Amniotic epithelial cell (primary cell): ENCODE measurements at places on chromosomes 7 and 10.

GRCh38 chr7:139702811-139703486, 74.8 kb downstream of the HIPK2 start:
- no peak for DNase-seq

DNA sequence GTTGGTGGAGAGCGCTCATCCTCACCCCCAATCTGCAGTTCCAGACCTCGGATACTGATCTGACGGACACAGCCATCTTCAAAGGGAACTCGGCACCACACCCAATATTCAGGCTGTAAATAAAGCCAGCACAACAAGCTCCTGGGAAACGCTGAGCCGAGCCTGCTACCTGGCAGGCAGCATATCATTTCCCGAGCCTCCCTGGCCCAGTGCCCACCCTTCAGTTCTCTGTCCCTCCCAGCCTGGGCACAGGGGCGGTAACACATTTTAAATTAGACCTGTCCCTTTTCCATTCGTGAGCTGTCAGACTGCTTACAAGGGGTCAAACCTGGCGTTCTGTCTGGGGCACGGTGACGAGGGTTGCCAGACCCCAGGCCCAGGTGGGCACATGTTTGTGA, 250.5 kb downstream of the ARHGAP12 start:
- DNase-seq: no peak

DNA sequence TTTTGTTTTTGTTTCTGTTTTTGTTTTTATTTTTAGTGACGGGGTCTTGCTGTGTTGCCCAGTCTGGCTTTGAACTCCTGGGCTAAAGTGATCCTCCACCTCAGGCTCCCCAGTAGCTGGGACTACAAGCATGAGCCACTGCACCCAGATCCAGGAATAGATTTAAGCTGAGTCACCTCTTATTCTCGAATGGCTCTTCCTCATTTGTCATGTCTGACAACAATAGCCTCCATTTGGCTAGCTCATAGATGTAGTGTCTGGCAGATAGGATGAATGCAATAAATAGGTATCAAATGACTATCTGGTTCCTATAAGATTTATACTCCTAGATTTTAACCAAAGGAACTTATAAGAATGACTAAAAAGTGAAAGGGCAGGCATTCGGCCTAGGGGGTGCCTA, 172.9 kb downstream of the TMEM26 start:
- peak; percentile 58 for DNase-seq

GRCh38 chr10:61271127-61271780, 181.9 kb downstream of the TMEM26 start:
- peak; percentile 83 for DNase-seq

DNA sequence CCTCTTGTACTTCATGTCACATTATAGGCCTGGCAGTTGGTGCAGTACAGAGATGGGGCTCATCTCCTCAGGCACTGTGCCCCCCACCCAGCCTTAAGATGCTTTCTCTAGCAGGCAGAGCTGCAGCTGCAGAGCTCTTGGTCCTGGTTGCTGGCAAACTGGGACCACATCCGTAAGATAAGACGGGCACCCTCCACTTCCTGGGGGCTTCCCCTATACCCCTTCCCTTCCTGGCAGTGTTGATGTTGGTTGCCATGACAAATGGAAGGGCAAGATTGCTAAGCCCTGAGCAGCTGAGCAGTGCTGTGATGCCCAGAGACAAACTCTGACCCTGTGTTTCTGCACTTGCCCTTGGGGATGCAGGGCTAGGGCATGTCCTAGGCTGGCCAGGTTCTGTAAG, 103.4 kb upstream of the ANLN start:
- DNase-seq: no peak

- no peak for DNase-seq
Measured at GRCh38 chr7:2723138-2723850, 35.3 kb downstream of the AMZ1 start.

GRCh38 chr7:134009314-134010110, 117.6 kb upstream of the LRGUK start:
- DNase-seq: no peak

- DNase-seq: no peak
Measured at GRCh38 chr7:117083648-117084047, 130.3 kb downstream of the ST7 start.

GRCh38 chr7:144408121-144408520, 4.6 kb upstream of the NOBOX start:
- peak; percentile 29 for DNase-seq

DNA sequence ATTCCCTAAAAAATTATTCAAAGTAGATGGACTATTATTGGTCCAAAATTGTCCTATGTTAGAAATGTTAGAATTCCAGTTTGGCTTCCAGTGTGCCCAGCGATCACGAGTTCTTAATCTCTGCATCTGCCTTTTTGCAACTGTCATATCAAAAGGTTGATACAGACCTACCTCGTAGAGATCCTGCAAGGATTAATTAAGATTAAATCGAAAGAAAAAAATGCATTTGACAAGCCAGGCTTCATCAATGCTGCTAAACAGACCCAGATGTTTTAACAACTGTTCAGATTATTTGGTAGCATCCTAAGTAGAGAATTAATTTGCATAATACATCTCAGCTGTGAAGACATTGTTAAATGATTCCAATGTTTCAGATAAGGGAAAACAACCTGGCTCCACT, 336.5 kb downstream of the CRPPA start:
- DNase-seq: no peak

DNA sequence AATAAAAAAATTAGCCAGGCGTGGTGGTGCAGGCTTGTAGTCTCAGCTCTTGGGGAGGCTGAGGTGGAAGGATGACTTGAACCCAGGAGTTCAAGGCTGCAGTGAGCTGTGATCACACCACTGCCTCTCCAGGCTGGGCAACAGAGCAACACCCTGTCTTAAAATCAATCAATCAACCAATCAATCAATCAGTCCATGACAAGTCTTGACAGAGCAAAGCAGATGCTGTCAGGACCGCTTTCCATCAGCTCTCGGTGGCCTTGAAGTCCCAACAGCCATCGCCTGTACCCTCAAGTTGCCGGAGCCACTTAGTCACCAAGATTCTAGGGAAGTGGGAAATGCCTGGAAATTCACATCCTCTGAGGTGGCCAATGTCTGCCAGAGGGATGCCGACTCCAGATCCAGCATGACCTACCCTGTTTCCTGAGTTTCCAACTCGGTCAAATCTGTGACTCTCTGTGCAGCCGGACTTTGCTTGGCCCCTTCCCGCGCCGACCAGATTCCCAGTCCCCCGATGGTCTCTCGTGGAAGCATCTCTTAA, 871 bp upstream of the CCL24 start:
- DNase-seq: no peak

DNA sequence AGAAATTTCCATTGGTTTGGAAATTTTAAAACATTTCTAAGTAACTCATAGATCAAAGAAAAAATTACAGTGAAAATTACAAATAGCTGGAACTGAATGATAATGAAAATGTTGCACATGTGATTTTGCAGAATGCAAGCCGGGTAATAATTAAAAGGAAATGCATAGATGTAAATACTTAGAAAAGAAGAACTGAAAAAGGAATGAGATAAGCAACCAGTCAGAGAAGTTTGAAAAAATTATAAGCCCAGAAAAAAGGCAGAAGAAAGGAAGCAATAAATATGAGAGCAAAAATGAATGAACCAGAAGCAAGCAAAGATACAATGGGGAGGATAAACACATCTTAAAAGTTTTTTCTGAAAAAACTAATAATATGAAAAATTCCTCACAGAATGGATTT, 3.2 kb upstream of the TMEM273 start:
- DNase-seq: no peak

- DNase-seq: no peak
Measured at GRCh38 chr10:13946209-13946460, 359.4 kb downstream of the PRPF18 start.

- DNase-seq: no peak
Measured at GRCh38 chr7:10930551-10930950, 43.1 kb upstream of the PHF14 start.

GRCh38 chr7:16914771-16915170, 33.0 kb upstream of the AGR3 start:
- no peak for DNase-seq

- peak; percentile 90 for DNase-seq
Measured at GRCh38 chr7:55477781-55478374, 94.4 kb downstream of the VOPP1 start.

- DNase-seq: peak; percentile 6
Measured at GRCh38 chr10:100653957-100654781, 91.2 kb upstream of the PAX2 start.

DNA sequence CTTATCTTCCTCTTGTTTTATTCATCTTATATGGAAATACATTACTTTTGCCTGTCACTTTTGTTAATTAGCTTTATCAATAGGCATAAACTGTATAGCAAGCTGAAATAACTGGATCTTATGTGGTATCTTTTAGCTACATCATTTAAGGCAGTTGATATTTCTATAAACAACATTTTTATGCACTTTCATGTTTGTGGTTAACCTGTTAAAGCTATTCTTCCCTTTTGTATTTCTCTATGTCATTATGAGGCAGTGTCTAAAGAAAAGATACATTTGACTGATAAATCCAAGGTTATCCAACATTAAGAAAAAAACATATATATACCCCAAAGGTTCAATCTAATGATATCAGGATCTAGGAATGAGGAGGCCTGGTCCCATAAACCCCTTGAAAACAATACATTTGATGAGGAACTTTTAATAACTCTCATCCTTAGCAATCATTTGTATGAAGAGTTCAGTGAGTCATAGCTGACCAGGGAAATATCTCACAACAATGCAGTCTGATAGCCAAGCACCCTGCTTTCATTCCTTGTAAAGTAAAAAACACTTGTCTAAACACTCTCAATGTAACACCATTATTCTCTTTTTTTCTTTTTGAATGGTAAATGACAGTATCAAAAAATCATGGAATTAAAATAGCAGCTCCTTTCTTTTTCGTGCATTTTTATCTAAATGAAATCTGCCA, 300.9 kb downstream of the NEBL start:
- DNase-seq: peak; percentile 59

GRCh38 chr10:59382831-59383295, 20.5 kb upstream of the FAM13C start:
- DNase-seq: peak; percentile 77

DNA sequence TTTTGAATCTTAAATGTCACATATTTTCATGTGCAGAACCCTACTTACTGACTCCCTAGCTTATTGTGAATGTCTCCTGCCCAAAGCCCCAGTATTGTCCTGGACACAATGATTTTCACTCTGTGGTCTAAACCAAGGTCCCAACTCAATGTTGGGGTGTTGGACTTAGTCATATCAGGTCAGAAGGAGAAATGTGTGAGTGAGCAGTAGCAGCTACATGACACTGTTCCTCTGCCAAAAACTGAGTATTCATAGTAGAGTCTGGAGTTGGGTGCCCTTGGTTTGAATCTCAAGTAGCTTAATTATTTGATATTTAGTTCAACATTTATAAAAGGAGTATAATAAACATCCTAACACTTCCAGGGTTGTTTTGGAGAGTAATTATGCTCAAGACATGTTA, 141.0 kb downstream of the CHRM2 start:
- DNase-seq: no peak

DNA sequence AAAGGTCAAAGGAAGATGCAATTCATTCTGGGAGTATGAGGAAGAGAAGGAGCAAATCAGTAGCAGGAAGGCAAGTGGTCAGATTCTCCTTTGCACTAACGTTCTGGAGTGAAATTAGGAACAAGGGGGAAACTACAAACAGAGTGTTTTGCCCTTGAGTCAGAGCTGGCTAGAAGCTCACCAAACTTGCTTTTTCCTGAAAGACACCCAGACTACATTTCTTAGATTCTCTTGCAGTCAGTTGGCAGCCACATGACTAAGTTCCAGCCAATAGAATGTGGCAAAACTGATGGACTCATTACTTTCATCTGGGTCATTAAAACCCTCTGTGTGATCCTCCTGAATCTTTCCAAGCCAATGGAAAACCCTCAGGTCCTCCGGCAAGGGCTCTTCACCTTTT, 18.6 kb upstream of the DLX5 start:
- no peak for DNase-seq

- DNase-seq: peak; percentile 37
Measured at GRCh38 chr7:114530057-114530611, 115.5 kb downstream of the FOXP2 start.

DNA sequence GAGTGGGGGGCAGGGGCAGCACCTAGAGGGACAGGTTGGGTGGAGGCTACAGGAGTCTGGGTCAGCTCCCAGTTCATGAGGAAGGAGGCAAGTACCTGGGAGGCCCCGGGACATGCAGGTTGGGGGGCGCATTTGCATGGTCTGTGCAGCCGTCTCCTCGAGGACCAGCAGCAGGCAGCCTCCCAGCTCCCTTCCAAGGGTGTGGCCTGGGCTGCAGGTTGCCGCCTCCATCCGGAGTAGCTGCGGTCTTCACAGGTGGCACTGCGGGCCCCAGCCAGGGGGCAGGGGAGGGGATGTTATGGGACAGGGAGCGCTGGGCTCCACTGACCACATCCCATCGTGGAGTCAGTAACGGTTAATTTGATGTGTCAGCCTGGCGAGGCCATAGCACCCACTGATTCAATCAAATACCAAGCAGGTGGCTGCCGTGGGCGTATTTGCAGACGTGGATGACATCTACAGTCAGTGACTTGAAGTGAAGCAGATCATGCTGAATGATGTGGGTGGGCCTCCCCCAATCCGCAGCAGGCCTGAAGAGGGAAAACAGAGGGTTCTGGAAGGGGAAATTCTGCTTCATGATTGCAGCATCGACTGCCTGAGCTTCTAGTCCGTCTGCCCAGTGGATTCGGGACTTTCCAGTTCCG, 81.6 kb downstream of the PRKAG2 start:
- DNase-seq: peak; percentile 25

GRCh38 chr7:70040970-70041766, 442.9 kb downstream of the AUTS2 start:
- no peak for DNase-seq

GRCh38 chr10:1195828-1196227, 139.6 kb downstream of the WDR37 start:
- no peak for DNase-seq

- peak; percentile 83 for DNase-seq
Measured at GRCh38 chr7:111113263-111114017, 22.5 kb downstream of the LRRN3 start.

DNA sequence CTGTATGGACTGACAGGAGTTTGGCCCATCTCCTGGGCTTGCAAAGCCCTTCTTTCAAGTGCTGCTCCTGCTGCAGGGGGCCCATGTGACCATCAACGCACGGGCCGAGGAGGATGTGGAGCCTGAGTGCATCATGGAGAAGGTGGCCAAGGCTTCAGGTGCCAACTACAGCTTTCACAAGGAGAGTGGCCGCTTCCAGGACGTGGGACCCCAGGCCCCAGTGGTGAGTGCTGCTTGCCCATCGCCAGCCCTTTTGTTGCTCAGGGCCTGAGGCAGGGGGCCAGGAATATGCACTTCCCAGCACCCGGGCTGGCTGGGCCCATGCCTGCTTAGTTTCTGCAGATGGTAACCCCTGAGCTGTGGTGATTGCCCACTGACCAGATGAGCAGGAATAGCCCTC, 8.7 kb downstream of the PGAM2 start:
- DNase-seq: no peak

- DNase-seq: no peak
Measured at GRCh38 chr7:100818366-100818765, 9.0 kb downstream of the EPHB4 start.

GRCh38 chr10:131733596-131733995, 167.2 kb upstream of the PPP2R2D start:
- DNase-seq: no peak

- no peak for DNase-seq
Measured at GRCh38 chr7:44796034-44796503, 412 bp upstream of the PPIA start.
